Lower lobe of right lung (tissue), 2 donors: ENCODE measurements at places on chromosomes 1 and 21.
A peak's percentile ranks its signal among the peaks of the same experiment; 100 is the strongest.

DNA sequence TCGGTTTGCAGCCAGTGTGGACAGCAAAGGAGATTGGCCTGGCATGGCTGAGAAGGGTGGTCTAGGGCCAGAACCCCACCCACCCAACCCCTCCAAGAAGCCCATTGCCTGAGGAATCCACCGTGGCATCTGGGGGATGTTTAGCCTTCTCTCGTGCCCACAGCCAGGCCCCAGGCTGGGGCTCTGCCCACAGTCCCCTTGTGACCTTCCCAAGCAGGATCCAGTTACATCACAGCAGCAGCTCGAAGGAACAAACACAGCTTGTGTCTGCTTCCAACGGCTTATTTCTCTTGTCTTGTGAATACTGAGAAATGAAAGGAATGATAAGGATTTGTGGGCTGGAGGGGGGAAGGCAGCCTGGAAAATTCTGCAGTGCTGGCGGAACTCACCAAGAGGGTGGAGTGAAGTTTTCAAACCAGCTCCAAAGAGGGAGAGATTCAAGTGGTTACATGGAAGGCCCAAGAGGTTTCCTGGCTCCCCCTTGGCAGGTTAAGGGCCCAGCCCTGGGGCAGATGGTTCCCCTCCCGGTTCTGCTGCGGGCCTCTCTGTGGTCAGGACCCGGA is 61.6 kb downstream of the DHRS3 start:
- peak; percentile 63 for DNase-seq

GRCh38 chr1:182781841-182782586 is 7.6 kb upstream of the NPL start:
- DNase-seq: peak; percentile 74

GRCh38 chr1:87560601-87561360 is 232.1 kb downstream of the LMO4 start:
- DNase-seq: no peak

GRCh38 chr1:235642011-235642942 is 7.3 kb downstream of the GNG4 start:
- no peak for DNase-seq

- no peak for DNase-seq
Observed at GRCh38 chr1:37705399-37705798, 13.1 kb downstream of the CDCA8 start.
